IgD-negative memory B cell (primary cell): ENCODE measurements at places on chromosomes 5 and 9. TPM values are rescaled to one million over a fixed set of nuclear protein-coding genes. Genes with fewer than 3 reads are reported as not detected.

Gene FOXD1
- not detected for polyA plus RNA-seq

Gene BASP1
- polyA plus RNA-seq, result 149 TPM

Gene MYORG
- polyA plus RNA-seq, result 0.19 TPM

Gene GTF3C5
- polyA plus RNA-seq, result 34.5 TPM

Gene TMEM252
- not detected for polyA plus RNA-seq

Gene IL3
- polyA plus RNA-seq, result not detected

Gene PCDHB4
- not detected for polyA plus RNA-seq

Gene BARHL1
- not detected for polyA plus RNA-seq

Gene GFI1B
- polyA plus RNA-seq, result 0.74 TPM

Gene MVB12B
- polyA plus RNA-seq, result 0.93 TPM

Gene TRAPPC13
- 13.6 TPM for polyA plus RNA-seq

Gene LRRC19
- not detected for polyA plus RNA-seq

Gene WDR31
- polyA plus RNA-seq, result 0.13 TPM

Gene POC5
- polyA plus RNA-seq, result 14.3 TPM

Gene CMBL
- not detected for polyA plus RNA-seq

Gene IL7R
- 15.1 TPM for polyA plus RNA-seq
